ENCODE measurements at places on chromosomes 2 and 18. TPM values are rescaled to one million over a fixed set of nuclear protein-coding genes. Genes with fewer than 3 reads are reported as not detected.

DNA sequence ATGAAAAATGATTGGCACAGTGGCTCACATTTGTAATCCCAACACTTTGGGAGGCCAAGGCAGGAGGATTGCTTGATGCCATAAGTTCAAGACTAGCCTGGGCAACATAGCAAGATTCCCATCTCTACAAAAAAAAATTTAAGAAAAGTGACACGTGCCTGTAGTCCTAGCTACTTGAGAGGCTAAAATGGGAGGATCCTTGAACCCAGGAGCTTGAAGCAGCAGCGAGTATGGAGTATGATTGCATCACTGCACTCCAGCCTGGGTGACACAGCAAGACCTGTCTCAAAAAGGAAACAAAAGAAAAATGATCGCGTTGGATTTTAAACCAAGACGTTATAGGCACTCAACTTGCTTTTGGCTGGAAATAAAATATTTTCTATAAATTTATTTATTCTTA, 37.8 kb upstream of the CREB1 start:
- H3K27ac ChIP-seq = no peak overlapping the region
- H3K4me1 ChIP-seq = no peaks in the 10 kb centered on the region
- no peaks in the 10 kb centered on the region for H3K36me3 ChIP-seq
- no peak for DNase-seq
- no peak overlapping the region for H3K4me3 ChIP-seq

DNA sequence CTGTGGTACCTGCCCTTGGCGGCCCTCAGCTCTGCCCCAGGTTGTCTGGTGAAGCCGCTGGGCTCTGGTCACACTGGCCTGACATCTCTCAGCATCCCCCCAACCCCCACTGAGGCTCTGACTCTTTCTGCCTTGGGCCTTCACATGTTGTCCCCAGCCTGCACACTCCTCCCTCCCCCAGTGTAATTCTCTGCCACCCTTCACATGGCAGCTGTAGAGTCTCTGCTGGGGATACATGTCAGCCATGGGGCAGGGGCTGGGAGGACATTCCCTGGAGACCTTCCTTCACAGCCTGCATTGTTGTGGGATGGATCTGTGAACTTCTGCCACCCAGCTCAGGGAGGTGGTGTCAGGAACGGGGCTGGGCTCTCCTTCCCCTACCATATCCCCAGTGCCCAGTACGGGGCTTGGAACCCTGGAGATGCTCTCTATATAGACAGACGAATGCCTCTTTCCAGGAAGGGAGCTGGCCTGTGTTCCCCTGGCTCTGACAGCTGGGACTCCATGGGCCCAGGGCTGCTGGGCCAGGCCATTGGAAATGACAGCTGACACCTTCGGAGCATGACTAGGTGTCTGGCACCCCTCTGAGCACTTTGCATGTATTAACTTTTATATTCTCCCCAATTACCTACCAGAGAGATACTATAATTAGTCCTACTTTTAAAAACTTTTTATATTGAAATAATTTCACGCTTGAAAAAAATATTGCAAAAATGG, 151.5 kb downstream of the INHBB start:
- no peak overlapping the region for H3K4me3 ChIP-seq
- no peaks in the 10 kb centered on the region for H3K4me1 ChIP-seq
- no peak overlapping the region for H3K27ac ChIP-seq
- no peaks in the 10 kb centered on the region for H3K36me3 ChIP-seq
- H3K27me3 ChIP-seq = peaks cover 4% of the 10 kb centered on the region
- DNase-seq = no peak

- DNase-seq = no peak
- H3K4me1 ChIP-seq = peaks cover 17% of the 10 kb centered on the region
Measured at GRCh38 chr2:207041786-207042554, 102.7 kb downstream of the CPO start.

The FEV gene
- total RNA-seq = not detected

The NOL4 gene
- not detected for total RNA-seq

DNA sequence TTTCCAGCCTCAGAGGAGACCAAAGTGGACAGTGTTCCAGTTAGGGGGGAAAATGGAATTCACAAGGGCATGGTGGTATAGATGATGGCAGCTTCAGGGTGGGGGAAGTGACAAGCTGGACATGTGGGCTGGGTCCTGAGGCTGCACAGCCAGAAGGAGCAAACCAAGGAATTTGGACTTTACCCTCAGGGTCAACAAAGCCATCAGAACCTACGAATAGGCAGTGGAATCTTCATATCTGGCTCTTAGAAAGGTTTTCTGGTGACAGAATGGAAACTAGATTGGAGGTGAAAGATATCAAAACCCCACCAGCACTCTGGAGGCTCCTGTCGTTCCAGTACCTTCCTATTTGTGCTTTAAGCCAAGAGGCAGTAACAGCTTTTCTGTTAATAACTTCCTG, 127.1 kb downstream of the SETBP1 start:
- peaks cover 11% of the 10 kb centered on the region for H3K4me1 ChIP-seq
- H3K27me3 ChIP-seq = no peaks in the 10 kb centered on the region
- no peak overlapping the region for H3K27ac ChIP-seq
- H3K36me3 ChIP-seq = no peaks in the 10 kb centered on the region
- no peak for DNase-seq
- H3K4me3 ChIP-seq = no peak overlapping the region

- H3K4me3 ChIP-seq = no peak overlapping the region
- no peaks in the 10 kb centered on the region for H3K36me3 ChIP-seq
- no peak for DNase-seq
- no peaks in the 10 kb centered on the region for H3K27me3 ChIP-seq
Measured at GRCh38 chr18:68024716-68025115, 508.2 kb upstream of the DSEL start.

The SMPD4 gene
- 140 TPM for total RNA-seq

DNA sequence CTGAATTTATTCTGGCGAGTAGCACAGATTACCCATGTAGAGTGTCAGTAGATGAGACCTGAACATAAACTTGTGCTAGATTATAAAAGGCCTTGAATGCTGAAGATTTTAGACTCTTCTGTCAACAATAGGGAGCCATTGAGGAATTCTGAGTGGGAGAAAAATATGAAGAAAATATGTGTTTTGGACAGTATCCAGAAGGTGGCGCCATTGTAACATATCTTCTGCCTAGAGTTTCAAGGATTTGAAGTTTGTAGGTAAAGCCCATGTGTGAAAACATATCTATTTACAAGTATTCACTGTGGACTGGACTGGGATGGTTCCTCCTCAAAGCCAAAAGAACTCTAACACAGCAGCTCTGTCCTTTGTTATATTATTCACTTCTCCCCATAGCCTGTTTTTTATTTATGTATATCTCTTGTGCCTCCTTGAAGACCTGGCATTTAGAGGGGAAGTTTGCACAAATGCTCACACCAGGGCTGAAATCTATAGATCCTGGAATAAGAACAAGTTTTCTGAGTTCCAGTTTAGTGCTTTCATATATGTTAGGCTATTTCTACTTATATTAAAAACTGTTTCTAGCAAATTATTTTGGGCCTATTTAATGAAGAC, 124.9 kb downstream of the RDH14 start:
- H3K27ac ChIP-seq = peak overlapping the region; percentile 8
- DNase-seq = no peak
- H3K4me1 ChIP-seq = peaks cover 12% of the 10 kb centered on the region
- H3K27me3 ChIP-seq = no peaks in the 10 kb centered on the region
- no peak overlapping the region for H3K4me3 ChIP-seq

The KIF5C gene
- 0.30 TPM for total RNA-seq

The BBS5 gene
- 11.7 TPM for total RNA-seq

- no peak overlapping the region for H3K27ac ChIP-seq
- no peak for DNase-seq
- no peak overlapping the region for H3K4me3 ChIP-seq
Measured at GRCh38 chr2:10016802-10017258, 26.5 kb upstream of the KLF11 start.

The ERFE gene
- not detected for total RNA-seq

DNA sequence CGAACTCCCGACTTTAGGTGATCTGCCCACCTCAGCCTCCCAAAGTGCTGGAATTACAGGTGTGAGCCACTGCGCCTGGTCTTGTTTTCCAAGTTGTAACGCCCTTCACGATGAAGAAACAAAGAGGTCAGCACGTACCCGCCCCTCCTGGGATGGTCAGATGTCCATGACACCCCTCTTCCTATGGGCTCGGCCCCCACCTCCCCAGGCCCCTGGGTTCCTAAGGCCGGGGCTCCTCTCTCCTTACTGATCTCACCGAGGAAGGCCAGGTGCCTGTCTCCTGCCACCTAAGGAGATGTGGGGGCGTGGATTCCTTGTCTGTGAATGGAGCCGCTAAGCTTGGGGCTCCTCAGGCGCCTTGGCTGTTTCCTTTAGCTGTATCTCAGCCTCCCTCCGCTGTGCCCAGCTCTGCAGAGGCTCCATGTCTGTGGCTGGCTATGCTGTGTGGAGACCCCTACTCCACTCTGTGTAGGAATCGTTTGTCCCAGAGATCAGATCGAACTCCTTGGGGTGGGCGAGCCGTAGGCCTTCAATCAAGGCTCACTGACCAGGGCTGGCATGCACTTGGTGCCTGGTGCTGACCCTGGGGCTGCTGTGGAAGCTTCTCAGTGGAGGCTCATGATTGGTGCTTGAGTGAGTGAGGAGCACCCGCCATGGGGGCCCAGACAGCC, 8.8 kb downstream of the COLEC11 start:
- no peak overlapping the region for H3K4me3 ChIP-seq
- no peaks in the 10 kb centered on the region for H3K36me3 ChIP-seq
- H3K27ac ChIP-seq = no peak overlapping the region
- no peak for DNase-seq
- no peaks in the 10 kb centered on the region for H3K4me1 ChIP-seq

The IL36A gene
- total RNA-seq = not detected

DNA sequence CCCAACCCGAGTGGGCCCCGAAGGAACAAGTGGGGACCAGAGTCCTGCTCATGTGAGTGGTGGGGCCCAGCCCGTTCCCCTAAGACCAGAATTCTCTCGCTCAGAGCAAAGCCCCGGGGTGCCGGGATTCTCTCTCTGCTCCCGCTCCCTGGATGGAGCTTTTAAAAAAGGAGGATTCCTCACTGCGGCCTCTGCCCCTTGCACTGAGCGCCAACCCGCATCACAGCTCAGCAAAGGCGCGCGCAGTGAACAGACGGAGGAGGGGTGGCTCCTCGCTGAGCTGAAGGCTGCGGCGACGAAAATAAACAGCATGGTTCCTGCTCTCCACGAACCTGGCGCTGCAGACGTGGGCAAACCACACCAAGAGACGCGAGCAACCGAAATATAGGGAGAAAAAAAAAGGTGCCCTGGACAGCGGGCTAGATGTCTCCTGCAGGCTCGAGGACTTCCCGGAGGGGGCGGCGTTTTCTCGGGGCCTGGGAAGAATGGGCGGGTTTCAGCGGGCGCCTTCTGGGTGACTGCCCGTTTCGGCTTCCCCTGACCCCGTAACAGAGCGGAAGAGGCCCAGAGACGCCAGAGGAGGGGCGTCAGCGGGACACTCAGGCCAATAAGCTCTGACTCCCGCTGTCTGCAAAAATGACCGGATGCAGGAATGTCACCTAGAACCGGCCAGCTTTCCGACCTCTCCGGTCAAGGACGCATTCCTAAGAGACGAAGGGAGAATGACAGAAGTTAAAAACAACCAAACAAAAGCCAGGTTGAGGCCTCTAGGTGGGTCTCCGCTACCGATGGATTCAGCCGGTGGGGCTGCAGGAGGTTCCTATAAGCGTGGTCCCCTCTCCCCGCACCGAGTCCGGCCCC, 819 bp upstream of the KLF11 start:
- no peaks in the 10 kb centered on the region for H3K27me3 ChIP-seq
- peak overlapping the region; percentile 56 for H3K4me3 ChIP-seq
- H3K4me1 ChIP-seq = peaks cover 74% of the 10 kb centered on the region
- H3K27ac ChIP-seq = peak overlapping the region; percentile 89
- peaks cover 11% of the 10 kb centered on the region for H3K36me3 ChIP-seq
- DNase-seq = peak; percentile 92

DNA sequence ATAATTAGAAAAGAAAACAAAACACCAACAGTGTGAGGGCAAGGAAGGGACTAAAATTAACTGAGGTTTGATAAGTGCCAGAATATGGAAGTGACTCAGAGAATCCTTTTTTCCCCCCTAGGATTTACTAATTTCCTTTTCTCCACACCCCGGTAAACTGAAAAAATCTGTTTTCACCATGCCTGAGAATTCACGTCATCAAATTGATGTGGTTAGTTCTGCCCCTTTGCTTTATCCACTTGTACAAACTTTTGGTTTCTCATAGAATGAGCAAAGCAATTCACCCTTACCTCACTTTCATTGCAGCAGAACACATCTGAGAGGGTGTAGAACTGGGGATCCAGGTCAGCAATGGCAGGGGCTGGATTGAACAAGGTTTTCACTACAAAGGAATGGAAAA, 57.8 kb downstream of the RBKS start:
- no peaks in the 10 kb centered on the region for H3K4me1 ChIP-seq
- no peak overlapping the region for H3K27ac ChIP-seq
- no peaks in the 10 kb centered on the region for H3K27me3 ChIP-seq
- H3K36me3 ChIP-seq = no peaks in the 10 kb centered on the region

GRCh38 chr18:28768791-28769768, 592.1 kb upstream of the CDH2 start:
- H3K27me3 ChIP-seq = no peaks in the 10 kb centered on the region
- H3K4me1 ChIP-seq = no peaks in the 10 kb centered on the region
- H3K4me3 ChIP-seq = no peak overlapping the region
- H3K36me3 ChIP-seq = no peaks in the 10 kb centered on the region
- DNase-seq = no peak
- H3K27ac ChIP-seq = no peak overlapping the region

The MCM6 gene
- 13.5 TPM for total RNA-seq

GRCh38 chr2:204145791-204146190, 209.2 kb downstream of the ICOS start:
- H3K27ac ChIP-seq = no peak overlapping the region
- H3K4me3 ChIP-seq = peak overlapping the region; percentile 37
- no peak for DNase-seq

The ATP6V1C2 gene
- 175 TPM for total RNA-seq

The CNGA3 gene
- not detected for total RNA-seq

GRCh38 chr18:5678779-5679406, 135.1 kb upstream of the EPB41L3 start:
- DNase-seq = no peak
- H3K4me3 ChIP-seq = no peak overlapping the region
- H3K27ac ChIP-seq = no peak overlapping the region

The ELOA2 gene
- not detected for total RNA-seq

DNA sequence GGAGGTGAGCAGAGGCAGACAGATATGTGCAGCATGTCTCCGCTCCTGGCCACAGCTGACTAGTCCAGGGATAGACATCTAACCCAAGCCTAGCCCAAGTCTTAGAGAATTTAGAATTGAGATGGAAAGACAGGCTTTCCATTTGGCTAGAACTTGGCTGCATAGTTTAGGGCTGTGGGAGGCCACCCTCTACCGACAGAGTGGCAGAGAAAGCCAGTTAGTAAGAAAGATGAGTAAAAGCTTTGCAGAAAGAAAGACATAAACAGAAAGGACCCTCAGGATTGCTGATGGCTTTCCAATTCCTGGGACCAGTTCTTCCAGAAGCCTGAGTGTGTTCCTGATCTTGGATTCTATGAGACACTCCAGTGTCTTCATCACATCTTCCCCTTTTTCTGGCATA, 62.1 kb downstream of the DYM start:
- no peak for DNase-seq
- H3K4me1 ChIP-seq = peaks cover 10% of the 10 kb centered on the region
- no peak overlapping the region for H3K27ac ChIP-seq
- no peaks in the 10 kb centered on the region for H3K36me3 ChIP-seq
- no peaks in the 10 kb centered on the region for H3K27me3 ChIP-seq

GRCh38 chr2:45962177-45962921, 310.9 kb downstream of the PRKCE start:
- no peak for DNase-seq
- peaks cover 48% of the 10 kb centered on the region for H3K4me1 ChIP-seq
- H3K27me3 ChIP-seq = no peaks in the 10 kb centered on the region
- no peak overlapping the region for H3K4me3 ChIP-seq
- no peaks in the 10 kb centered on the region for H3K36me3 ChIP-seq

The ADD2 gene
- 1.4 TPM for total RNA-seq

GRCh38 chr2:201406077-201406662, 45.1 kb downstream of the TRAK2 start:
- H3K27me3 ChIP-seq = no peaks in the 10 kb centered on the region
- H3K4me3 ChIP-seq = no peak overlapping the region
- peaks cover 44% of the 10 kb centered on the region for H3K4me1 ChIP-seq
- no peaks in the 10 kb centered on the region for H3K36me3 ChIP-seq
- peak overlapping the region; percentile 18 for H3K27ac ChIP-seq

Measured in suprapubic skin (tissue), 4 donors.